ENCODE measurements at places on chromosomes 6 and 20.

- no peak for DNase-seq
These were observed 1014.6 kb downstream of the GRIK2 start for GRCh38 chr6:102407886-102408741.

GRCh38 chr6:166957087-166957804 is 896 bp upstream of the RNASET2 start:
- DNase-seq, result no peak

DNA sequence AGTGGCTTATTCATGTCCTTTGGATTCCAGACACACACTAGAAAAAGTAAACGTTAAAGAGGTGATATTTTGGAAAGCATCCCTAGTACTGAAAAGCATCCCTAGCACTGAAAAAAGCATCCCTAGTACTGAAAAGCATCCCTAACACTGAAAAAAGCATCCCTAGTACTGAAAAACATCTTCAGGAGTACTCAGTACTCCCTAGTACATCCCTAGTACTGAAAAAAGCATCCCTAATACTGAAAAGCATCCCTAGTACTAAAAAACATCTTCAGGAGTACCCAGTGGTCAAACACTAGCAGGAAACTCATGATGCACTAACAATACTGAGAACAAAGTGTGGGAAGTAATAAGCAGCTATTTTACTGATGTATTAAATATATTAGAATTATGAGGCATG is 45.6 kb upstream of the SAMHD1 start:
- DNase-seq, result no peak

GRCh38 chr6:89021629-89022028 is 58.2 kb upstream of the RNGTT start:
- DNase-seq, result no peak

DNA sequence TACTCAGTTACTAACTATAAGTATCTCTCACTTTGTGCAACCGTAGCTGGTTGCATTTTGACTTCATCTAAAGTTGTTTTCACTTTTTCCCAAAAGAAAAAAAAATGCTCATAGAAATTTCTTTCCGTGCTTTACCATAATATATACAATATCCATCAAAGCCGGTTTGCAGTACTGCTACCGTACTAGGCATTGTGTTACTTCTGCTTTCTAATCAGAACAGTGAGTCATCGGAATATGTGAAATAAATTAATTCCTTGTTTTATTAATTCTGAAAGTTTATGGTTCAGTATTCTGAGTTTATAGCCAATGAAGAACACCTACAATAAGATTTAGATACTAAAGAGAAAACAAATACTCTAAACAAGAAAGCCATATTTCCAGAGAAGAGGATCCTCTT is 72.5 kb downstream of the TNFRSF21 start:
- no peak for DNase-seq

DNA sequence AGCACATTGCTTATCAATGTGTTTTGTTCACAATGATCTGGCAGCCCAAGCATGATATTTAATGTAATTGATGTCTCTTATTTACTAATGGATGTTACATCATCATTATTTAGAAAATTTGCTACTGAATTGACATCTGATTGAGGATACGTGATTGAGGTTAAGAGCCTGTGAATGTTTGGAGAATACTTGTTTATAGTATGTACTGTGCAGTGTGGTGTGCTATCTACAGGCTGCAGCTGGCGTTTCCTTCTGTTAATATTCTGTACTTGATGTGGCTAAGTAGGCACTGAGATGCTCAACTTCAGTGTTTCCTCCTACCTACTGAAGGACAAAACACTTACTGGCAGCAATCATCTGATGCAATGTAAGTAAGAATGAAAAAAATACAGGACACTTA is 709.6 kb upstream of the FLRT3 start:
- DNase-seq, result no peak

DNA sequence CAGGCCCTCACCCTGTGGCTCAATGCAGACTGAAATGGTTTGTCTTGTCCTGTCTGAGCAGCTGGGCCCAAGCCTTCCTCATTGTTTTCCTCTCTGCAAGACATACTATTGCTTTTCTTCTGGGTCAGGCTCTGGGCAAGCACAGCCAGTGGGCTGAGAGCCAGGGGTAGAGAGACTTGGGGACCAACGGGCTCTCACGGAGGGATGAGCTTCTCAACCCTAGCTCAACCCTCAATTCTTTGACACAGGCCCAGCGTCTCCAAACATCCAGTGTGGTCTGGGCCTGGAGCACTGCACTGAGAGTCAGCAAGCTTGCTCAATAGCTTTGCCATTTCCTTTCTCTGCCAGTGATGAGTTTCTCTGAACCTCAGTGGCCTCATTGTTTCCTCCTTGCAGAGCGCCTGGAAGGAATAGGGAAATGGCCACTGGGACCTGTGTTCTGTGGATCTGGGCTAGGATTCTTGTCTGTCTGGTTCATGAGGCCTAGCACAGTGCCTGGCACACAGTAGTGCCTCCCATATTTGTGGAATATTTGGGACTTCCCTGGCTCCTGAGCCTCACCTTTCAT is 9.3 kb downstream of the ANGPT4 start:
- no peak for DNase-seq

DNA sequence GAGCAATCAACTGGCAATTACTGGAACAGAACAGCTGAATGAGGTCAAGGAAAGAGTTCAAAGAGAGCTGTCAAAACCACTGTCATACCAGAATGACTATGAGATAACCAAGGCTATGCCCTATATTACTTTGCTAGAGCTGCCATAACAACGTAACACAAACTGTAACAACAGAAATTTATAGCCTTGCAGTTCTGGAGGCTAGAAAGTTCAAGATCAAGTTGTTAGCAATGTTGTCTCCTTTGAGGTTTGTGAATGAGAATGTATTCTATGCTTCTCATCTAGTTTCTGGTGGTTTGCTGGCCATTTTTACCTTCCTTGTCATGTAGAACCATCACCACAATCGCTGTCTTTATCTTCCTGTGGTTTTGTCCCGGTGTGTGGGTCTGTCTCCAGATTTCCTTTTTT is 1323.0 kb upstream of the GJE1 start:
- DNase-seq, result no peak

DNA sequence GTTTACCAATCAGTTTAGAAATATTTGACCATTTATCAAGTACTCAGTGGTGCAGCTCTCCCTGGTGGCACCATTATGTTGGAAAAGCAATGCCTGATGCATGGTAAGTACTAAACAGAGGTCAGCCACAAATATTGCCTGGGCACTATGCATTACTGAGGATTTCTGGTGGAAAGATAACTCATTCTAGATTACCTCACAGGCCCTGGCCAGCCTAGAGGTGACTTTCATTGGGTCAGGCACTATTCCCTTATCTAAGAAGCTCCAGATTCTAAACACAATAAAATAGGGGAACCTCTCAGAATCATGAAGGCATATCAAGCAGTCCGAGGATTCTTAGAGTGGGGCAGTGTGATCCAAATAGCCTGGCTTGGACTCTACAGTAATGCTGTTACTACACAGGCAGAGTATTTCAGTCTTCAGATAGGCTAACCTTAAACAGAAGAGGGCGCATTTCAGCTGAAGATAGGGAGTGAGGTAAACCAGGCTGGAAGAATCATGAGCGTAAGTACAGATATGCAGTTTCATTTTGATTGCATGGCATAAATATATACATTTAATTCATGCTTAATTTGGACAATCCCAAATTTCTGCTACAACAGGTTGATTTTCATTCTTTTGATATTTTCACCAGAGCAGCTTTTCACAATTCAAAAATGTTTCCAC is 12.1 kb downstream of the LGSN start:
- peak; percentile 74 for DNase-seq

- DNase-seq, result no peak
These were observed 215.0 kb downstream of the THBS2 start for GRCh38 chr6:169038691-169039090.

DNA sequence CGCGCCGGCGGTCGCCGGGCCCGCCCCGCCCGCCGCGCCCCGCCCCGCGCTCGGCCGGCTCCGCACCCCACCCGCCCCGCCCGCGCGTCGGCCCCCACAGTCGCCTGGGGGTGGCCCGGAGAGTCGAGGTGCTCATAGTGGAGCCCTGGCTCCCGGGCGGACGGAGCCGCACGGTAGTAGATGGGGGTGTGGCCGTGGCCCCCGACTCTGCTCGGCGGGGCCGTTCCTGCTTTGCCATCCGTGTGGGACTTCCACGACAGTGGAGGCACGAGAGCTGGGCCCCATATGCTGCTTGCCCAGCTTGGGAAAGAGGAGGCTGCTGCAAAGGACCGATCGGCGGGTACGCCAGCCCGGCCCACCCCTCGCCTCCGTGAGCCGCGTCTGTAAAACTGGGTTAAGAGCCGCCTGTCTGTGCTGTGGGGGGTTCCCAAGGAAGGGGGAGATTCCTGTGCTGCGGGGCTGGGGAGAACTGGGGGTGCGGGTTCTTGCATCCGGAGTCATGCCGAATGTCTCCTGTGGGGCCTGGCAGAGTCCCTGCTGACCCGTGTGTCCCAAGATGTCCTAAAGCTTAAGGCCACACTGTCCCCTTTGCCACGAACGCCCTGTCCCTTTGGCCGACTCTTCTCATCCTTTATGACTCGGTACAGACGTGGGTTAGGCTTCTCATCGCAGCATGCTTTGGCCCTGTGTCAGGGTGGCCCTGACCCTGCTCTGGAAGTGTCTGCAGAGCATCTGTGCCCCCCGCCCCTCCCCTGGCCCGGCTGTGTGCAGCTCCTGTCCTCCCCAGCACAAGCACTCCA is at the start of gene OPRL1:
Gene OPRL1 (plus strand): TSS at position 70 of the 800 bp plus-strand sequence. CDS start 12,639 bp downstream, outside the sequence.
- no peak for DNase-seq

DNA sequence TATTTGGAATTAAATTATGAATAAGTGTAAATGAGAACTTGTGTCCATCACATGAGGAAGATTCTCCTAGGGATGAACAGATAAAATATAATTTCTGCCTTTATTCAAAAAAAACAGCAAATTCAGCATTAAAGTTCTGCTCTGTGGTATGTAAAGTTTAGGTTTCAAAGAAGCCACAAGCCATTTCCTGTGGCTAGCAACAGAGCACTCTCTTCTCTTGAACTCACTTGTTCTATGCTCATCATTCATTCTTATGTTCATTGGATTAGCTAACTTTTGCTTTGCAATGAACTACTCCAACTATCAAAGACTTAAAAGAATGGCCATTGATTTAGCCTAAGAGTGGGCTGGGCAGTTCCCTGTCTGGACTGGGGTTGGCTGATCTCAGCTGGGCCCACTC is 20.8 kb upstream of the SNRPB2 start:
- DNase-seq, result no peak

DNA sequence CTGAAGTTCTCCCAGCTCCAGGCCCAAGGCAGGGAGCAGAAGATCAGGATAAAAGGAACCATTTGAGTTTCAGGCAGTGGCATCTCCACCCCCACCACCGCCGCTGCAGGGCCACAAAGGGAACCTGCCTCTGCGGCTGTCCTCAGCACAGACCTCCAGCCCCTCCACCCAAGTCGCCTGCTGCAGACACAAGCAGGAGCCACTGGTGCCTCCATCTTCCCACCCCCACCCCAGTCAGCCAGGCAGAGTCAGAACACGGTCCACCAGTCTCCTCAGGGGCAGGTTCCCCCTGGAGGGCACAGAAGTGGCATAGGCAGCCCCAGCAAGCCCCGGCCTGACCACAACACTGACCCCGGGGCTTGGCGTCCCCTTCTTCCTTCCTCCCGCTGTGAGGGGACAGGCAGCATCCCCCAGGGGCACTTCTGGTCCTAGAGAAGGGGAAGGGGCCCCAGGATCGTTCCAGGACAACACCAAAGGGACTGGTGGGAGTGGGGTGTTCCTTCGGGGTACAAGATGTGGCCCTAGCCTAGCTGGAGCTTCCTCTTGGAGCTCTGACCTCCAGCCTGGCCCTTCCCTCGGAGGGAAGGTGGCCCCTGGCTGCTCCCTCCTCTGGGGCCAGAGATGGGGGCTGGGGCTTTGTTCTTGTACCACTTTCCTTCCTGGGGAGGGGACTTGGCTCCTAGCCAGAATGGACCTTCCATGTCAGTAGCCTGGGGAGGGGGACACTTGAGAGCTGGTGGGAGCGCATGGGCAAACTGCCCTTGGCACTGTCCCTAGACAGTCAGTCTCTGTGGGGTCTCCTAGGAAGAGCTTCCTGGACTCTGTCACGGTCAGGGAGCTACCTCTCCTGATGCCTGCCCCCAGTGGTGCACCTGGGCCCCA is 36.0 kb downstream of the YTHDF1 start:
- no peak for DNase-seq

- DNase-seq, result peak; percentile 30
These were observed 74.6 kb downstream of the TMEM244 start for GRCh38 chr6:129786548-129786947.

DNA sequence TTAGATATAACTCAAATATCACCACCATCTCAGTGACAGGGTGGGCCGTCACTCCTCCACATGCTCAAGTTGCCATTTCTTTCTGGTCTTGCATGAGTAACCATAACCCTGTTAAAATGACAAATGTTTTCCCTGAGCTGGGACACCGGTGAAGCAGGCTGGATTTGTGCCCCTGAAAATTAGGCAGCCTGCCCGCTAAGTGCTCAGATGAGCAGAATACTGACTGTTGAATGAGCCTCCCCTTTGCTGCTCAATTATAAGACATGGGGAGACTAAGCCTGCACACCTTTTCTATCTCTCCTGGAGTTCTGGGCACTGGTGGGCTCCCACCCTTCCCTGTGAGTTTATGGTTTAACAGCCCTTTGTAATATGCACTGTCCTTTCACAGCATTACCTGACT is 161.8 kb downstream of the SLC24A3 start:
- no peak for DNase-seq

- no peak for DNase-seq
These were observed 109.2 kb downstream of the NCOA3 start for GRCh38 chr20:47610945-47611250.

DNA sequence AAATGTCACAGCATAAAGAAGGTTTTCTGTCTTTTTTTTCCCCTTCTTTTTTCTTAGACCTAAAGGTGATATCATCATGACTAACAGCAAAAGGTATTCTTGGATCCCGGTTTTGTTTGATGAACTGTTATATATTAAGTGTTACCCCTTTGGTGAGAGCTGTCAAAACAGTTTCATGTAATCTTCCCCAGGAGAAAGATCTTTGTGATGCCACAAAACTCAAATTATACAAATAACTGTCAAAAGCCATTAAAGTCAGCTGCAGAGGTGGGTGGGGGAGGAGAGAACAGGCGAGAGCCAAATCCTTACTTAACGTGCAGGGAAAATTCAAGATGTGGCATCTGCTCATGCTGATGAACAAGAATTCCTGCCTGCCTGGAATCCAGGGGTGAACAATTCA is 258.2 kb downstream of the BMP7 start:
- no peak for DNase-seq

DNA sequence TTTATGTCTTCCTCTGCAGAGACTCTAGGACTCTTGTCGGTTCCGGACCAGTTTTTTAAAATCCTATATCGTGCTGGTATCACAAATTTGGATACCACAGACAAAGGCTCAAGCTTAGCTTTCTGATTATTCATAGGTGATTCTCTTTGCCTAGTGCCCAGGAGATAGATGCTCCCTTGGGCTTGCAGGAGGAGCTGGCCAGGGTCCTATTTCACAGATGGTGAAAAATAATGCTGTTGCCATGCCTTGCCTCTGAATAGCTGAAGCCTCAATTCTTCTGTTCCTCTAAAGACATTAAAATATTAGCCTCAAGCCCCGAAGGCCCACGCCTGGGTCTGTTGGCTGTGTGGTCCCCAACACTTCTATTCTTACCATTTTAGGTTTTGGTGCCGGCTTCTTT is 123.9 kb upstream of the BACH2 start:
- DNase-seq, result no peak

GRCh38 chr6:79719248-79719960 is 88.3 kb downstream of the SH3BGRL2 start:
- peak; percentile 43 for DNase-seq

Measured in MCF 10A (cell line).